ENCODE measurements at places on chromosomes 1 and 21. TPM values are rescaled to one million over a fixed set of nuclear protein-coding genes. Genes with fewer than 3 reads are reported as not detected.

GRCh38 chr21:16587681-16588375 is 858.0 kb downstream of the USP25 start:
- DNase-seq = peak; percentile 45

DNA sequence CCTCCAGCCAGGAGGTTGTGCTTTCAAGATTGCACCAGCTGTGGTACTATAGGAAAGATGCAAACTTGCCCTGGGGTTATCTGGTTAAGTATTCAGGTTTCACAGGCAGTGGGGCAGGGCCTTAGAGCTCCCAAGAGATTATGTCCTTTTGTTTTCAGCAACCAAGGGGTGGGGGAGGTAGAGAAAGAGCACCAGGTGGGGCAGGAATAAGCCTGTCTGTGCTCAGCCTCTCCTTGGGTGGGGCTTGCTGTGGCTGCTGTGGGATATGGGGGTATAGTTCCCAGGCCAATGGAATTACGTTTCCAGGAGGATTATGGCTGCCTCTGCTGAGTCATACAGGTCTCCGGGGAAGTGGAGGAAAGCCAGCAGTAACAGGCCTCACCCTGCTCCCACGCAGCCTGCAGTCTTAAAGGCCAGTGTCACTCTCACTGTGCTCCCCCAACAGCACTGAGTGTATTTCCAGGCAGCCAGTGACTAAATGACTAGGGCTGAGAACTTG is 508.6 kb downstream of the RWDD3 start:
- DNase-seq = no peak

- DNase-seq = no peak
Measured at GRCh38 chr1:186740324-186740723, 60.1 kb upstream of the PTGS2 start.

- no peak for DNase-seq
Measured at GRCh38 chr1:229117664-229118300, 153.1 kb upstream of the RAB4A start.

DNA sequence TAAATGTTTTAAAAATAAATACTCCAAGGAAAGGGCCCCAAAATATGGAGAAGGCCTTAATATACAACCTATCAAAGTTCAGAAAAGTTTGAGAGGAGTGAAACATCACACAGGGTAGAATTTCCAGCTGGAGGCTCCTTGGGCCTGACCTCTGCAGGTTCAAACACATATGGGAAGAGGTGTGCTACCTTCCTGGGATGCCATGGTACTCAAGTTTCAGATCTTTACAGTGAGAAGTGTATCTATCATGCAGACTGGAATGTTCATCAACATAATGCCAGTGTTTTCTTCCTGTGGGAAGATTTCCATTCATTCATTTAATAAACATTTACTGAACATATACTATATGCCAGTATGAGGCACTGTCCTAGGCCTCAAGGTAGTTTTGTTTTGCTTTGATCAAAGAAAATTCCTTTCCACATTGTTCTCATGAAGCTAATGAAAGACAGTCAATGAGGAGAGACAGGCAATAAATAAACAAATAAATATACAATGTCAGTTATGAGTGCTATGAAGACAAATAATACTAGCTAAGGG is 14.6 kb upstream of the ADAR start:
- no peak for DNase-seq

DNA sequence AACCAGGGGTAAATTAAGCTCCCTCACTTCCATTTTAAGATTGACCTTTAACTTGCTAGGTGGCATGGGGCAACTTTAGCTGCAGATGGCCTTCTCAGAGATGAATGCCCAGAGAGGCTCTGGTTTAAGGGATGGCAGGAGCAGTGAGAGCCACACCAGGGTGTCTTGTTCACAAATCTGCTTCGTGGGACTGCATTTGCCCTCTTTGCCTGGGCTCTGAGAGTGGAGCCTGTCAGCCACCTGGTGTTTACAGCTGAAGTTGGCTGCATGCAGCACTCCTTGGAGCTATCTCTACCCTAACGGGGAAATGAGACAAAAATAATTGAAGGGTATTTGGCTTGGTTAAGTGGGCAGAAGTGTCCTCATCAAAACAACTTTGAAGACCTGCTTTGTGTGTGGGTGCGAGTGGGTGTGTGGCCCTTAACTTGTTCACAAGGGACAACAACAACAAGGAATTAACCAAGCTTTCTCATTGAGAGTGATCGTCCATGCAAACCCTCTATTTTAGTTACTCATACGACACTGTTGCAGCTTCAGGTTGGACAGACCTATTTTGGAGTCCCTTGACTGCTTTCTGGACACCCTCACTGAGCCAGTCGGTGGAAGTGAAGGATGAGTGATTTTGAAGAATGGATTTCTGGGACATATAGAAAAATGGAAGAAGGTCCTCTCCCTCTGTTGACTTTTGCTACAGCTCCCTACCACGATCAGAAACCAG is 29.8 kb downstream of the PGM1 start:
- DNase-seq = no peak

DNA sequence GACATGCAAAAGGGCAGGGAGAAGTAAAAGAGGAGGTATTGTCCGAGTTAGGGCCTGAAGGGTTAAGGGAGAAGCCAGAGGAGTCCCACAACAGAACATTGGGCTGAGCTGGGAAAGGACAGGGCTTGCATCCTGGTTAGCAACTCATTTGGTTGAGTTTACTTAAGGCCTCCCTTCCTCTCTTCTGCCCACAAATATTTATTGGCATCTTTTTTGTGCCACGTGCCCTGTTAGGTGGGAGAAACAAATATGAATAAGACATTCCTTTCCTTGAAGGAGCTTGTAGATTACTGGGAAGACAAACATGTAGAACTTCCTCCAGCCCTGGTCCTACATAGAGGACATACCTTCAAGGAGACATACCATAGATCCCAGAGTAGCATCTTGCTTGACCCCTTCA is 53.0 kb upstream of the PRELP start:
- no peak for DNase-seq

DNA sequence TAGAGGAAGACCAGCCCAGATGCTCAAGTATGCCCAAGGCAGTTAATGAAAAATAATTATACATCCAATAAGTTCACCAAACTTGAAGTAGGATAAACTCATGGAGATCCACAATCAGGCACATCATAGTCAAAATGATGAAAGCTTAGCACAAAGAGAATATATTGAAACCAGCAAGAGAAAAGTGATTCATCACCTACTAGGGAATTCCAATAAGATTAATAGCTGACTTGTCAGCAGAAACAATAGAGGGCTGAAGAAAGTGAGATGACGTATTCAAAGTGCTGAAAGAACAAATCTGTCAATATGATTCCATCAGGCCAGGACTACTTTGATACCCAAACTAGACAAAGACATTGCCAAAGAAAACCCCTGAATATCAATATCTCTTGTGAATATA is 251.7 kb upstream of the BEND5 start:
- DNase-seq = no peak

RHD gene
- 0.16 TPM for total RNA-seq

ATP1A4 gene
- 0.31 TPM for total RNA-seq

FAM131C gene
- total RNA-seq = 1.7 TPM

PEX19 gene
- total RNA-seq = 32.9 TPM

ALX3 gene
- total RNA-seq = 0.31 TPM
